Fibroblast of the aortic adventitia (primary cell): ENCODE measurements at places on chromosomes 6 and 20.

DNA sequence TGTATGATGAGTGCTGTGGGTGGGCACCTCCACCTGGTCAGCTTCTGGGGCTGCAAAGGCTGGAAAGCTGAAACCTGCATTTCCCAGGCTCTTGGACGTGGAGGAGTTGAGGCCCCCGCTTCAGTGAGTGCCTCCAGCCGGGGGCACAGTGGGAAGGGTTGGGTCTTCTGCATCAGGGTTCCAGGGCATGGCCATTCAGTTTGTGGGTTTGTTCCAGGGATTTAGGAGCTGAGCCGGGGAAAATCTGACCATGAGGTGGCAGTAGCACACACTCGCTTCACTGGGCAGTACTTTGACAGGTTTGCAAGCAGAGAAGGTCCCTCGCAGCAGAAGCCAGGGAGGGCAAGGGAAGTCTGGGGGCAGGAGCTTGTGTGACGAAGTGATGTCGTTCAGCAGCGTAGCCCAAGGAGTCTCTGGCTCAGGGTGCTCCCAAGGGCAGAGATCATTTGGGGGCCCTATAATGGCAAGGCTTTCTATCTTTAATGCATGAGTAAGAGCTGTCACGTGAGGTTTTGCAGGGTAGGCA is 69.5 kb upstream of the SULF2 start:
- peak; percentile 52 for DNase-seq

DNA sequence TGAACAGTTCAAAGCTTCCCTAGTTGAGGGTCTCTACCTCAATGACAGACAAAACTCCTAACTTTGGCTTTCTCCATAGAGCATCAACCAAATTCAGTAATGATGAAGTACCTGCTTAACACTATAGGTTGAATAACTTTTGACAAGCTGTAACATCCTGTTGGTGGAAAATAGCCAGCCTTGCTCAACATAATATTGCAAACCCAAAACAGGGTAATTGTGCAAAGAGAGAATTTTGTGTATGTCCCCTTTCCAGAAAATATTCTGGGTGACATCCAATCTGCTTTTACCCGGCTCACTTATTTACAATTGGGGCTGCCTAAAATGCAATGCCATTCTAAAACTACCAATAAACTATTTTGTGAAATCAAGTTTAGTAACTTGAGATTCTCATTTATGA is 72.8 kb downstream of the ATXN1 start:
- DNase-seq, result no peak

DNA sequence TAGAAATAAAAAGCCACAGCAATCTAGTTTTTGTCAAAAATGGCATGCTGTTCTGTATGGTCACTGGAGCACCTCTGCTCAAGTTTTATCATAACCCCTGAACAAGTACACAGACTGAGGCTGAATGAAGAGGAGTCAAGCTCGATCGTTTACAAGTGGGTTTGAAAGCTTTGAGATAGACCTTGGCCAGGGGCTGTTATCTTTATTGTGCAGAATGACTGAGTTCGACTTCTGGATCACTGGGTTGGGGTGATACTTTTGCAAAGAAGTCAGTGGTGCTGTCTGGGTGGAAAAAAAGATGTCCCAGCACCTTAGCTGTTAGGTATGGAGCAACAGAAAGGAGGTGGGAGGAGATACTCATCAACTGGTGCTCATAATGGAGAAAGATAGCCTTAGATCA is 446.0 kb downstream of the HACE1 start:
- no peak for DNase-seq

DNA sequence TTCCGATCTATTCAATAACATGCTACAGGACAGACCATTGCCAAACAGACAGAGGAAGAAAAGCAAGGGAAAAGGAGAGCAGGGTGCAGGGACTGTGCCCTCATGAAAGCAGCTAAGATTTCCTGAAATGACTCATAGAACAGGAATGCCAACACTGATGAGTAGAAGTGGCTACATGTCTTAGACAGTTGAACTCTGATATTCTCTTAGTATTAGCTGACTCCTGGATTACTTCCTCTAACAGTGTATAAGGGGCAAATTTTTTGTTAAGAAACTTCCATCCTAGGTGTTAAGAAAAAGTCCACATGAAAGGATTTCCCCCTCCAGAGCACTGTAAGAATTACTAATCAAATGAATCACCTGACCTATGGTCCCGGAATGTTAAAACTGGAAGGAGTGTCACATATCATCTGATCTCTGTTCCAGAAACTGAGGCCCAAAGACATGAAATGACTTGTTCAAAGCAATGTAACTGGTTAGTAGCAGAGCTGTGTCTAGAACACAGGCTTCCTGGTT is 224.9 kb downstream of the IBTK start:
- DNase-seq, result peak; percentile 76

DNA sequence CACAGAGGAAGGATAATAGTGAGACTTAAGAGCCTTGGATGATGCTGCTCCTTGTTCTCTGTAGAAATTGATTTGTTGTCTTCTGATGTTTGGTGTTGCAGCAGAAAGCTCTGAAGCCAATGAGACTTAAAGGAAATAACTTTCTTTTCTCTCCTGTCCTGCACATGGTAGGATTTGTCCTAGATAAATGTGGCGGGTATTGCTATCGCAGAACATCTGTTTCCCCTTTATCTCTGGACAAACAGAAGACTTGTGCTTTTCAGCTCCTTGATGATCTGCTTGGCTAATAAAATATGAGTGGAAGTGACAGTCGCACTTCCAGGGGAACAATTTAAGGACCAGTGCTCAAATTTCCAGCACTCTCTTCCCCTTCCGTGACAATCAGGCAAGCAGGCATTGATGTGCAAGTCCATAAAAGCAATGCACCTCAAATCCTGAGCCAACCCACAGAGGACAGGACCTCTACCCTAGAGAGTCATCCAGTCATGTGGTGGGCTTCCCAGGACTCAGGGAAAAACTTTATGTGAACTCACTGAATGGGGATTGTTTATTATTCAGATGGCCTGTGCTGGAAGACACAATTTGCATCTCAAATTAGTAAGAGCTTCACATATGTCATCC is 9.9 kb upstream of the NCR2 start:
- DNase-seq, result no peak

DNA sequence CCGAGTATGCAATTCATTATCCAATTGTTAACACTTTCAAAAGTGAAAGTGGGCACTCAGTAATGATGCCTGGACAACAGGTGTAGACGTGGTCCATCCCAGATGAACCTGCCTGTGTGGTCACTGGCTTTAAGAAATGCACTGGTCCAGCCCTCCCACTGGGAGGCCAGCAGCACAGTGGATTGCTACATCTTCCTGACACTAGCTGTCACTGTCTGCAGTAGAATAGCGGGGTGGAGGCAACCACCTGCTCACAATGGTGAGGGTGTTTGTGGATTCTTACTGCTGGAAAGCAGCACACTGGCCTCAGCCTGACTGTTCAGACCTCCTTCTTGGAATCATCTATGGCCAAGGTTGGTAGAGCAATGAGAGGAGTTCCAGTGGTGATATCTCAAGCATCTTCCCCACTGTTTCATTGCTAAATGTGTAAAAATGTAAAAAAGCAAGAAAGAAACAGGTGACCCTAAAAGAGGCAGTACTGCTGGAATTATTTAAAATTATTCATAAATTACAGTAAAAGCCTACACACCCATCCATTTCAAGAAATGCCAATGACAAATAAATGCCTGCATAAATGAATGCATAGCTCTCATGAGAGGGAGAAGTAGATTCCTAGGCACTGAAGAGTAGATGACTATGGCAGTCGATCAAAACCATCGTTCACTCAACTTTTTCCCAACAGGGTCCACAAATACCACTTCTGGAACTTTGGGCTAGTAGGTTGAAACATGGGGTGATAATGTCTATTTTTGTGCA is 228.0 kb upstream of the PLN start:
- no peak for DNase-seq

GRCh38 chr6:137867685-137868509 is 838 bp downstream of the TNFAIP3 start:
- no peak for DNase-seq

- DNase-seq, result no peak
Measured at GRCh38 chr6:15255909-15256395, 10.1 kb downstream of the JARID2 start.

DNA sequence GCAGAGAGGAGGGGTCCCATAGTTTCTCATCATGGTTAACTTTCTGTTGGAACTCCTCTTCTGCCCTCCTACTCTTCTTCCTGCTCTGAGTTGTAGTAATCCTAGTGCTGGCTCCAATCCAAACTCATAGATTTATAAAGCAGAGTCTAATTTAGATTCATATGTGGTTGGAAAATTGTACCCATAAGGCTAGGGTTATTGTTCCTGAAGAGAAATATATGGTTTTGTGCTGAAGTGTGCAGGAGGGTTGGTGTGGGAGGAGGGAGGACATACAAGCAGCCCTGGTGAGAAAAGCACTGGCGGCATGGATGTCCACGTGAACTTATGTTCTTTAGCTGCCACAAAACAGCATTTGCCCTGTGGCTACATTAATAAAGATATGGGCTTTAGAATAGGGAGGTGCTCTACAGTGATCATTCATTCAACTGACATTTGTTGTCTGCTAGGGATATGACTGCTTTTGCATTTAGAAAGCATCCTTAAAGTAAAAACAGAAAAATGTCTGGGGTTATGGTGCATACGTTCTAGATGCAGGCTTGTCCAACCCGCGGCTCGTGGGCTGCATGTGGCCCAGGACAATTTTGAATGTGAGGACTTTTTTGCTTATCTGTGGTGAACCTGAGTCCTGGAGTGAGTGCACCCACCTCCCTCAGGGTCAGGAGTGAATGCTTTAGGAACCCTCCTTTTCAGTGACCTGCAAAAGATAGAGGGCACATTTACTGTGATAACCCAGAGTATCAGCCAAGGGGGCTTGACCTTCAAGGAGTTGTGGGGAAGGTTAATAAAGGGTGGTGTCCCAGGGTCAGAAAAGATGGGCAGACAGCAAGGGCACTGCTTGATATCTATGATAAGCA is 4.1 kb downstream of the HLA-A start:
- no peak for DNase-seq

DNA sequence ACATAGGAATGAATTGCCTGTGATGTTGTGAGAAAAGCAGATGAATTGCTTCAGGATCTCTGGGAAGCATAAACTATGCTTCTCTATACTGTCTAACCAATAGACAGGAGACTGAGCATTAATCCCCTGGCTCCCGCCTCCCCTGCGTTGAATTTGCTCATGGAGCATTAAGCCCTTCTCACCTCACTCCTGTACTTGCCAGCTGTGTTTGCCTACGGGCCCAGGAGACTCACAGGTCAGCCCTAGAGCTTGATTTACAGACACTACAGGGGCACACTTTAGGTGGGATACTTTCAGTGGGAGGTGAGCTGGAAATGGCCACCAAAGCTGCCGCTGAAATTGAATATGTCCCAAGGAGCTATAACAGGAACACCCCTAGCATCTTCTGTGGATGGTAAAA is 418.7 kb downstream of the CBLN4 start:
- no peak for DNase-seq

DNA sequence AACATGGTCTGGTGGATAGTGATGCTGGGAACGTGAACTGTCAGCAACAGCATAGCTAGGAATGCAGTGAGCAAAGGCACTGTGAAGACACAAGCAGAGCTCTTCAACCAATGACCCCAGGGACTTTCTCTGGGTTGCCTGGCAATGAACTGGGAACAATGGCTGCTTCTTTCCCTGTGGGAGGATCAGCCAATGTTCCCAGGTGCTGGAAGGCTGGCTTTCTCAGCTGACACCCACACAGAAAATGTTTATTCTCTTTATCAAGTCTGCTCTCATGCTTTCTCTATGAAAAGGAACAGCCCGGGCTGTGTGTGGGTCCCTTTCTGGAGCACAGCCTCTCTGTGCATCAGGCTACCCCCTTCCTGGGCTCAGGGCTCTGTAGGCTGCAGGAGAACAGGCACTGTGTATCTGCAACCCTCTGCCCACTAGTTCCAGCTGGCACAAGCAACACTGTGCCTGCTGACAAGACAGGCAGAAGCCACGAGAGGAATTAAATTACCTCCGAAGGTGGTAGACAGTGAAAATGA is 54.2 kb downstream of the HFE start:
- no peak for DNase-seq

GRCh38 chr6:159842035-159842434 is 42.0 kb downstream of the PNLDC1 start:
- peak; percentile 27 for DNase-seq

- peak; percentile 61 for DNase-seq
Measured at GRCh38 chr6:154907291-154907690, 87.8 kb upstream of the TIAM2 start.

- DNase-seq, result no peak
Measured at GRCh38 chr20:17958373-17959256, 10.0 kb downstream of the SNX5 start.

- DNase-seq, result no peak
Measured at GRCh38 chr6:164640956-164641355, 668.4 kb downstream of the C6orf118 start.

DNA sequence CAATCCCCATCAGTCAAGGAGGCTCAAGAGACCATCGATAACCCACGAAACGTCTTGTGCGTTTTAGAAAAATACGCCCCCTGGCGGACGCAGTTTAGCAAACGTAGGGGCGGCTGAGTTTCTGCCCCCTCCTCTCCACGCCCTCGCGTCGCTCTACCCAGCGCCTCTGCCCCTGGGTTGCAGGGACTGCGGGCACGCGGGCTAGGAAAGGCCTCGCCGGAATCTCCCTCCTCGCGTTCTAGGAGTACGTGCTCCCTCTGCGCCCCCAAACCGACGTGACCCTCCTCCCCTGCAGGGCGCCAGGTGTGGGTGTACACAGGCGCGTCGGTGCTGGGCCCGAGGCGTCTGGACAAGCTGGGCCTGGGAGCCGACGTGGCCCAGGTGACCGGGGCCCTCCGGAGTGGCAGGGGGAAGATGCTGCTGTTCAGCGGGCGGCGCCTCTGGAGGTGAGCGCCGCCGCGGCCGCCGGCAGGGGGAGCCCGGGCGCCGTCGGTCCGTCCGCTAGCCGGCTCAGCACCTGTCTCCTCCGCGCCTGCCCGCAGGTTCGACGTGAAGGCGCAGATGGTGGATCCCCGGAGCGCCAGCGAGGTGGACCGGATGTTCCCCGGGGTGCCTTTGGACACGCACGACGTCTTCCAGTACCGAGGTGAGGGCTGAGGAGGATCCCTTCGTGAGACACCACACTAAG is 5.3 kb downstream of the MMP9 start:
- peak; percentile 41 for DNase-seq

DNA sequence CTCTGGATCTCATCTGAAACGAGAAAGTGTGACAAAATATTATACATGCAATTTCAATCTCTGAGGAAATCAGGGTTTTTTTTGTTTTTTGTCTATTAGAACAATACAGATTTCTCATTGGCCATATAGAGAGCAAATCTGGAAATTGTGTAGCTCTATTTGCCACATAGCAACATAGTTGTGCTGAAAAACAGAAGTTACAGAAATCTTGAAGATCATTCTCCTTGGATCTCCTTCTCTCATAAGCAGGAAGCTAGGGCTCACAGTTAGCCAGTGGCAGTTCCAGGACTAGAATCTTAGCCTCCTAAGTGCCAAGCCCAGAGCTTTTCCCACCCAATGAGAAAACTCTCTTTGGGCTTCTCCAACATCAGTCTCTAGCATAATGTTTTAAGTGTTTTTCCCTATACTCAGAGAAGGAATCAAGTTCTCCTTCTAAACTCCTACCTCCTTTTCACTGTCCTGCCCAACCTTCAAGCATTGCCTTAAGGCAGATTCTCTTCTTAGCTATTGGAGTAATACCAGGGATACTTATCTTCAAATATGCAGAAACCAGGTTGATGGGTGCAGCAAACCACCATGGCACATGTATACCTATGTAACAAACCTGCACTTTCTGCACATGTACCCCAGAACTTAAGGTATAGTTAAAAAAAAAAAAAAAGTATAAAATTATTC is 211.6 kb downstream of the ALDH8A1 start:
- no peak for DNase-seq

GRCh38 chr20:57708694-57709673 is 831 bp downstream of the PMEPA1 start:
- DNase-seq, result peak; percentile 22
